ENCODE measurements at places on chromosomes 7 and 10.

GRCh38 chr7:34138483-34138882 lies 233.1 kb downstream of the BMPER start:
- no peak for DNase-seq

DNA sequence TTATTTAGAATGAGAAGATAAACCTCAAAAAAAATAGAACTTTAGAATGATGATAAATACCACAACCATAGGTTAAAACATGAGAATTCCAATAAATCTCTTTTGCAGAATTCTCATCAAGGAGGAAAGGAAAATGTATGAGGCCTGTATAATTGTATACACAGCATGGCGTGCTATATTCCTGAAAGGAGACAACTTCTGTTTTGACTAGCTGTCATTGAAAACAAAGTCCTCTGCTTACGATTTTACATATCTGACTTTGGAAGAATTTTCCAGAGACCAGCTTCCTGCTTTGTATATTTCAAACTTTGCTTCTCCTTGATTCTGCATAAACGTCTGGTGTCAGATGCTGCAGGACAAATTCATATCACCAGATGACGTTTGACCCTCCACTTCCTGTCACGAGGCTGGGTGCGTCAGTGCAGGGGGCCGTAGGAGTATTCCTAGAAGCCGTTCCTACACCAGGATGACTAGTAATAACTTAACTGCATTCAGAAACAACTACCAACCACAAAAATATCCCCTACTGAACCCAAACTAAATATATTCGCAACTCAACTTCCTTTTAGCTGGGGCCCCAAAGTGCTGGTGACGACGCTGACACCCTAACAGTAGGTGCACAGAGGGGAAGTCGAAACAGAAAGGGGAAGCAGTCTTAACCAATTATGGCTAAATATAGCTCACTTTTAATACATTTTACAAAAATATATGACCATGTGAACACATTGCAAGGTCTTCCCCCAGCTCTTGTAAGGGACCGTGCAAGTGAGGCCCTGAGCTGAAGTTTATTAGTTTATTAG lies 178.6 kb upstream of the INHBA start:
- peak; percentile 81 for DNase-seq

DNA sequence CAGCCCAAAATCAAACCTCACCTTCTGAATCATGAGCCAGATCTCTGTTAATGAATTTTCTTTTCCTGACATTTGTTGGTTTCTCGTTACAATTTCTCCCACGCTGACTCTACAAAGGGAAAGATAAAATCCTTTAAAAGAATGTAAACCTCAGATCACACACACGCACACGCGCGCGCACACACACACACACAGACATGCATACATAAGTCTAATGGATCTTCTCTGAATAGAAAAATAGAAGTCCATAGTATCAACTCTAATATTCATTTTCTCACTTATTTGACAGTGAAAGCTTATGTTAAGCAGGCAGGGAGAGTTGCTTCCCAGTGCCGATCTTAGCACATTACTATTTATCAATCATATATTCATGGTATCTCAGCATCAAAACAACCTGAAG lies 1.4 kb downstream of the ETV1 start:
- DNase-seq: no peak

- DNase-seq: no peak
Measured at GRCh38 chr10:132482090-132482800, 55.3 kb upstream of the INPP5A start.

DNA sequence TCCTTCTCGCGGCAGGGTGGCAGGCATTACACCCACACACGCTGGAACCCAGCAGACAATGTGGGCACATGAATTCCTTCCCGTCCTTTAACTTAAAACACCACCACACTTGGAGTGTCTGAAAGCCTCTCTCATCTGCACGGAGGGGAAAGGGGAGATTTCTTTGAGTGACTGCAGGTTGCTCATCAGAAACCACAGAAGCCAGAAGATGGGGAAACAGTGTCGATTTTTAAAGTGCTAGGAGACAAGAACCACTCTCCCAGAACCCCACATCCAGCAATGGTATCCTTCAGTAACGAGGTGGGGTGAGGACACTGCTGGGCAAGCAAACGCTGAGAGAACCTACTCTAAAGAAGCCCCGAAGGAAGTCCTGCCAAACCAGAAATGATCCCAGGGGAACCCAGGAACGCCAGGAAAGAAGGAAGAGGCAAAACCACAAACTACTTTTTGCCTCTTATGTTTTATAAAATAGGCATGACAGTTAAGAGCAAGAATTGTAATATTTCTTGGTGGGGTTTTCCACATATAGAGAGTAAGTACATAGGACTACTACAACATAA lies 254.3 kb downstream of the ELFN1 start:
- DNase-seq: no peak

- peak; percentile 99 for DNase-seq
Measured at GRCh38 chr7:128862571-128863432, at the start of gene ATP6V1F. Gene ATP6V1F, plus strand, starts transcription at chr7:128862856. Its CDS starts 49 bp downstream, at chr7:128862905.

DNA sequence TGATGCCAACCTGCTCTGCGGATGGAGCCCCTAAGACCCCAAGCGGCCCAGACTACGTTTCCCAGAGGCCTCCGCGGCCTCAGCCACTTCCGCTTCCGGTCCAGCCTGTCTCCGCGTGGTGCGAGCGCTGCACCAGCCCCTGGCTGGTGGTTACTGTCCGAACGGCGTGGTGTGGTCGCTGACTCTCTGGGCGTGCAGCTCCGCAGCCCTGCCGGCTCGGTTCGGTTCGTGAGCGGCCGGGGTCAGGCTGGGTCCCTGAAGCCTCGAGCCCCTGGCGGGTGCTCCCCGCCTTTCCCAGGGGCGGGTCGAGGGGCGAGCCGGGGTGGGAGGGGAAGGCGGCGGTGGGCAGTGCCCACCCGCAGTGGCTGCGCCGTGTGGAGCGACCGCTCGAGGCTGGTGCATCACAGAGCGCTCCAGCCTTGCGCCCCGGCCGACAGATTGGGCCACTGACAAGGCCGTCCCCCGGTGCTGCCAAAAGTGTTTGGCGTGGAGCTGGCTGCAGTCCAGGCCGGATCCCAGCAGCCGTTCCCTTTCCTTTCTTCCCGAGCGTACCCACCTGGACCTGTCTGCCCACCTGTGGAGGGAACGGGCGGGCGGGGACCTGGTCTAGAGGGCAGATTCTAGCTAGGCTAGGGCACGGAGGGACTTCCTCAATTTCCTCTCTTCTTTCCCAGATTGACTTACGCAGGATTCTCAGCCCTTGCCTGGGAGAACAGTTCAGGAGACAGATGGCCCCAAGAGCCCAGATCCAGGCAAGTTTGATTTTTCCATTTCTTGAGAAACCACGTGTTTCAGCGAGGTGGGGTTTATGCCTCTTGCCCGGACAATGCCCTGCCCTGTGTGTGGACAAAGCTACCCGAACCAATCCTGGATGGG lies at the start of gene ZNF485:
Gene ZNF485, plus strand, starts transcription at position 116 of the 876 bp plus-strand sequence. Its CDS starts 613 bp downstream, at position 729.
- peak; percentile 59 for DNase-seq

- DNase-seq: no peak
Measured at GRCh38 chr7:96772139-96772694, 62.6 kb upstream of the SEM1 start.

DNA sequence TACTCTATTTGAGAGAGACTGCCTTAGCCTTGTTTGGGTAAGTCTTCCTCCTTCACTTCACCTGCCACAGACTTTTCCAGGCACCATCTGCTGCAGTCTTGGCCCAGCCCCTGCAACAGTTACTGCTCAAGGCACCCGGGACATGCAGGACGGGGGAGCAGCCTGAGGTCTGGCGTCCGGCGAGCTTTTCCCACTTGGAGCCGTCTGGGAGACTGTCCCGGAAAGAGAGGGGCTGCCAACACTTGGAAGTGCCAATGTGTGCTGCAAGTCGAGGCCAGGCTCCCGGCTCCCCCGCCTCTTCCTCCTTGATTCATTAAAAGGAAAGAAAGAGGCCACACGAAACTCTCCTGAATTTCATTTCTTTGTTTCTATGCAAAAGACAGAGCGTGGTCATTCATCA lies 13.7 kb downstream of the HTRA1 start:
- DNase-seq: no peak

GRCh38 chr7:71544816-71545215 lies 412.9 kb downstream of the GALNT17 start:
- no peak for DNase-seq

- DNase-seq: no peak
Measured at GRCh38 chr10:118805146-118805545, 50.4 kb upstream of the CACUL1 start.

GRCh38 chr10:132563485-132564248 lies 26.1 kb downstream of the INPP5A start:
- peak; percentile 48 for DNase-seq

DNA sequence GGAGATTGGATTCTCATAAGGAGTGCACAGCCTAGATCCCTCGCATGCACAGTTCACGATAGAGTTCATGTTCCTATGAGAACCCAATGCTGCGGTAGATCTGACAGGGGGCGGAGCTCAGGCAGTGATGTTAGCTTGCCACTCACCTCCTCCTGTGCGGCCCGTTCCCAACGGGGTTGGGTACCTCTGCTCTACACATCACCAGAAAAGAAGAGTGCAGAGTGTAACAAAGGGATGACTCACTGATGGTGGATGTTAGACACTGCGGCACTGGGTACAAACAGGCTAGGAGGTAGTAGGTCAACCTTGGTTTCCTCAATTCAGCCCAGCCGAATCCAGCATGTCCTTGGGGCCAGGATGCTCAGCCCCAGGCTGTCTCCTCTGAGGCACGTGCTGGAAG lies 66.8 kb upstream of the CHST15 start:
- no peak for DNase-seq

DNA sequence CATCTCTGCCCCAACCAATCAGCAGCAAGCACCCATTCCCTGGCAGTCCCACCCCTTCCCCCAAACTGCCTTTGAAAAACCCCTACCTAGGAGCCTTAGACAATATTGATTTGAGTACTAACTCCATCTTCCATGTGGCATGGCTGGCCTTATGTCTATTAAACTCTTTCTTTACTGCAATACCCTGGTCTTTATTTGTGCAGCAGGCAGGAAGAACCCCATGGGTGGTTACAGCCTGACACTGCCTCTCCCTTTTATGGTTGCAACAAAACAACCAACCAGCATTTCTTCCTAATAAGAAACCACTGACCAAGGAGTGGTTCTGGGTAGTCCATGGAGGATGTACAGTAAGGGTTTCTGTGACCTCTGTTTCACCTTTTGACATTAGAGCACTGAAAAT lies 418.1 kb downstream of the THSD7A start:
- no peak for DNase-seq

DNA sequence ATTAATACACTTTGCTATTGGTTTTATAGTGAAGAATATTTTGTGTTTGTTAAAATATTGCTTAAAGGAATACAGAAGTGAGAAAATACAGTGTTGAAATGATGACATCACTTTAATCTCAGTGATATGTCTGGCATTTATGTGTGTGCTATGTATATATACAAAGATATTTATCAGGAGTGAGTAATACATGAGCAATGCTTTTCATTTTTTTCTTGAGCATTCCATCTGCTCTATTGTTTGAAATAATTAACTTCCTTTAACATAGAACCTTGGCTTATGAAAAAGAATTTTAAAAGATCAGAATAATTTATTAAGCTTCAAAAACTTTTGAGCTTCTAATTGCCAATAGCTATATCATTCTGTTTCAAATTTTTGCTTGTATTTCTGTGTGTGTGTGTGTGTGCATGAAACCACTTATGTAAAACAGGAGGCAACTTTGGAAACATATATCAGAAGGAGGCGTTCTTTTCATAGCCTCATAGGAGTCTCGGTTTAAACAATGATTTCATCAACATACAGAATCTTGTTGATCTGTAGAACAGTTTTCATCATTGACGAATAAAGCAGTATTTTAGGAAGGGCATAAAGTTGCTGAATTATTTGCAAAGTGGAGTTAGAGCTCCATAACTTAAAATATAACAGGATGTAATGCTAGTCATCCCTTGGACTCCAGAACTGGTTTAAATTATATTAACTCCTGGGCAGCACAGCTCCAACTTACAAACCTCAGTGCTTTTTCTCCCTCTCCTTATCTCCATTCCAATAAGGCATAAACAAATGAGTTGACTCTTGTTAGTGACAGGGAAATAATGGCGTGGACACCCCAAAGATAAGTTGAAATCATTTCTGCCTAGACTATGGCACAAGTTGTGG lies 228.4 kb upstream of the DGKB start:
- DNase-seq: no peak

DNA sequence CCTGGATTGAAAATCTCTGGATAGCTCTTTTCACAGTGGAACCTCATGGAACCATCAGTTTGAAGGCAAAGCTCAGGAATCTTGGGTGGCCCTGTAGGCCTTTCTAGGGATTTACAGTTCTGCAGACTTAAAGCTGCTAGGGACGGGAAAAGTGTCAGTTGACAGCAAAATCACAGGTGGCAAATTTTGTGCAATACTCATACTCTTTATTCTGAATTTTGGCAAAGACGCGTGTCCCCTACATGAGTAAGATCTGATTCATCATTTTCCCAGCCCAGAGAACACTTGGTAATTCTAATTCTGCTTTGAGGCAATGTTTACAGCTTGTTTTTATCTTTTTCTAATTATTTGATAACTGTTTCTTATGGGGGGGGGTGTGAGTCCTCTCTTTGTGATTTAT lies 3.6 kb downstream of the LRRC17 start:
- DNase-seq: no peak

- DNase-seq: no peak
Measured at GRCh38 chr10:125982260-125982948, 86.0 kb downstream of the FANK1 start.

All from Peyer's patch (tissue), 4 donors.